ENCODE measurements at places on chromosomes 11 and 22. TPM values are rescaled to one million over a fixed set of nuclear protein-coding genes. Genes with fewer than 3 reads are reported as not detected.

- no peaks in the 10 kb centered on the region for H3K27me3 ChIP-seq
- H3K4me1 ChIP-seq, result no peaks in the 10 kb centered on the region
- H3K27ac ChIP-seq, result no peak overlapping the region
- H3K36me3 ChIP-seq, result no peaks in the 10 kb centered on the region
- no peak overlapping the region for H3K4me3 ChIP-seq
These were observed 16.3 kb downstream of the FXYD6 start for GRCh38 chr11:117860139-117860538.

DNA sequence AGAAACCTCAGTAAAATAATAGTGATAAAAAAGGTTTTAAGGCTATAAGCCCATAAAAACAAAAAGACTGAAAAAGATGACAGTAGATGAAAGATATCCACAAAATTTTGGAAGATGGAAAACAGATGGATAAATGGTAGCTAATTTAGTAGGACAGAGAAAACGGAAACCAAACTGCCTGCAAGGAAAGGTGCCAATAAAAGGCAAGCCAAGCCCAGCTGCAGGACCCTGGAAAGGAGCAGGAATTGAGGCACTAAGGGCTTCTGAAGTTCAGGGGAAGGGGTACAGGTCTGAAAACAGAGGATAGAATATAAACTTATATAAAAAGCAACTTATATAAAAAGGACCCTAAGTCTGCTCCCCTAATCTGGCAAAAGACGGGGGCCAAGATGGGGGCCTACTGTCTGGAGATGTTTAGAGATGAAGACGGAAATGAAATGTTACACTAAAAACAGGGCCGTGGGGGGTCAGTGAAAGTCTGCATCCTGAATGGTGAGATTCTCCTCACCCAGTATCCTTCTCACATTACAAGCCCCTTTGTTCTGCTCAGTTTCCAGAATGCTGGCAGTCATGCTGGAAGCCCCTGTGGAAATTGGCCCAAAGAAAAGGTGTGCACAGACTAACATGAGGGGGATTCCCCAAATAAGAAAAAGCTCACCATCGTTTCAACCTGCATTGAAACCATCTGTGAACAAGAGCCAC, 269.3 kb upstream of the PITPNB start:
- DNase-seq, result no peak
- H3K4me3 ChIP-seq, result no peak overlapping the region
- H3K27ac ChIP-seq, result no peak overlapping the region
- no peaks in the 10 kb centered on the region for H3K27me3 ChIP-seq
- no peaks in the 10 kb centered on the region for H3K36me3 ChIP-seq

DNA sequence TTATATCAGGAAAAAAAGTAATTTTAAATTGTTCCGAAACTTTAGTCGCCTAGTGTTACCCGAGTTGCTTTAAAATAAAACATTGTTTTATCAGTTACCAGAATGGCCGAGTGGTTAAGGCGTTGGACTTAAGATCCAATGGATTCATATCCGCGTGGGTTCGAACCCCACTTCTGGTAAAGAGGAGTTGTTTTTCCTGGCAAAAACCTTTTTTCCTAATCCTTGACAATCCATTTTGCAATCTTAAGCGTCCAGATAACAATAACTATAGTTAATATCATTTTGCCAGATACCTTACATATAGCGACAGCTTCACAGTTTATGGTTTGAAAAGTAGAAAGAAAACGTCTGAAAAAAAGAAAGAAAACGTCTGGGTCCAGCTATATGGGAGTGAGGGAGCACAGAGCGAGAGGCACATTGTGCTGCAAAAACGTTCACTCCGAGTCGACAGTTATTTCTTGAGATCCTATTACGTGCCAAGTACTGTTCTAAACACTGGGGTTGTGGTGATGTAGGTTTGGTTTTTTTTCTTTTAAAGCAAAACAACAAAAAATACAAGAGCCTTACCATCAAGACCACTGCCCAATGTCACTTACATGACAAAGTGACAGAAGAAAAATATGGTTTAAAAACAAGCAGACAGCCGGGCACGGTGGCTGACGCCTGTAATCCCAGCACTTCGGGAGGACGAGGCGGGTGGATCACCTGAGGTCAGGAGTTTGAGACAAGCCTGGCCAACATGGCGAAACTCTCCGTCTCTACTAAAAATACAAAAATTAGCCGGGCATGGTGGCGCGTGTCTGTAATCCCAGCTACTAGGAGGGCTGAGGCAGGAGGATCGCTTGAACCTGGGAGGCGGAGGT, 40.6 kb downstream of the OR4D9 start:
- no peak for DNase-seq
- no peaks in the 10 kb centered on the region for H3K36me3 ChIP-seq
- H3K27me3 ChIP-seq, result no peaks in the 10 kb centered on the region

GRCh38 chr22:35116817-35117216, 50.9 kb downstream of the ISX start:
- H3K4me1 ChIP-seq, result no peaks in the 10 kb centered on the region
- H3K27me3 ChIP-seq, result no peaks in the 10 kb centered on the region
- H3K4me3 ChIP-seq, result no peak overlapping the region
- no peak for DNase-seq
- no peak overlapping the region for H3K27ac ChIP-seq

DNA sequence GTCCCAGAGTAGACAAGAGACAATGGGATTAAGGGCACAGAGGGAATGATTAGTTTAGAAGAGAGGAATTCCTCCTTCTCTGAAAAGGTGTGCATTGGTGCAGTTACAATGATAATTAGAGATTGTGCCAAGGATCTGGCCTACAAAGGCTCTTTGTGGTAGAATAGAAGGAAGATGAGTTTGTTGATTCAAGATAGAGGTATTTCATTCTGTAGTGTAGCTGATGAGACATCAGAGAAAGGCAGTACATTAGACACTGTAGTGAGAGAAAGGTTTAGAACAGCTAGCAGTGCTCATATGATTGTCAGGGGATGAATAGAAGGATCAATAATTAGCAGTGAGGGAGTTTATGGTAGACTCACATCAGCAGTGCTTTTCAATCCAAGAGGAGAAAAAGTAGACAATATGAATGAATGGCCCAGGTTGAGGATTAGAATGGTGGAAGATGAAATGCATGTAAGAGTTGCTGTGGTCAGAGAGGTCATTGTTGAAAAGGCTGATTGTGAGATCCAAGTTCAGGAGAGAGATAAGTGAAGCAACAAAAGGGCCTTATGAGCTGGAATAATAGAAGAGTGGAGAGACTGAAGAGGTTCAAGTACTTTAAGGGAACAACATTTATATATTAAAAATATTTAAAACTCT, 28.9 kb downstream of the SIK2 start:
- no peaks in the 10 kb centered on the region for H3K36me3 ChIP-seq
- DNase-seq, result no peak
- no peak overlapping the region for H3K27ac ChIP-seq
- no peaks in the 10 kb centered on the region for H3K27me3 ChIP-seq
- no peak overlapping the region for H3K4me3 ChIP-seq

- no peak for DNase-seq
- H3K27ac ChIP-seq, result peak overlapping the region; percentile 18
- no peak overlapping the region for H3K4me3 ChIP-seq
- no peaks in the 10 kb centered on the region for H3K36me3 ChIP-seq
These were observed 86.9 kb downstream of the STIM1 start for GRCh38 chr11:3942160-3942955.

GRCh38 chr11:68020575-68020974, 9.9 kb upstream of the NDUFS8 start:
- no peak overlapping the region for H3K27ac ChIP-seq
- H3K27me3 ChIP-seq, result no peaks in the 10 kb centered on the region
- no peaks in the 10 kb centered on the region for H3K4me1 ChIP-seq
- H3K4me3 ChIP-seq, result no peak overlapping the region
- no peak for DNase-seq

DNA sequence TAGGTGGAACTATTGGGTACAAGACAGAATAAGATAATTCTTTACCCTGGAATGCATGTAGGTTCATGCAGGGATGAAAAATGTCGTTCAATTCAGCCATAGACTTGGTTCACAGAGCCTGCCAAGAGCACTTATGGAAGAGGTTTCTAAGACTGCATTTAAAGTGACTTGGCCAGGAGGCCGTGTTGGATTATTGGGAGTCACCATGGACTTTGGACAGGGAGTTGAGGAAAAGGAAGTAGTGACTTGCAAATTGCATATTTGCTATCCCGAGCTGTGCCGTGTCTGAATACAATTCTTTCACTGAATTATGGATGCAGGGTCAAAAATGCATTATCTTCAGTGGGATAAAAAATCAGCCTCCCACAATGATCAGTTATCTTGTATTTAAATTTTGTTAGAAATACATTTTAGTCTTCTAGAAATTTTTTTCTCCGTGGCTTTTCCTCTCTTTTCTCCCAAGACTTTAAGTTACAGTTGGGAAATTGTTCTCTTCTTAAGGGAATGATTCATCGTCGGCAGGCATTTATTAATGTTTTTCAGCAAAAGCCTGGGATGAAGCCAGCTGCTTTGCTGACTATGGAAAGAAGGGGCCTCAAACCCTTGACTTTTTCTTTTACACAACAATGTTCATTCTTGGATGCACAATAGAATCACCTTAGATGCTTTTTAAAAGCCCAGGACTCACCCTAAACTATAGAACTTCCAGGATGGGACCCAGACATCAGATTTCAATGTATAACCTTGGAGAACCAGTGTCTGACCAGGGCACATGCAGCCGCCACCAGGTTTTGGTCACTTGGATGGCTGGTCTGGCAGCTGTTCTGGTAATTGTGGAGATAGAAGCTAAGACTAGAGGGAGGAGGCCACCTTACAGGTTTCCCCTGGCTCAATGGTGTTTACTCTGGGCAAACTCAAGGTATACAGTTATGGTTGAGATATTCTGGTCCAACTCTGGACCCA, 70.8 kb downstream of the FAT3 start:
- no peaks in the 10 kb centered on the region for H3K36me3 ChIP-seq
- no peaks in the 10 kb centered on the region for H3K27me3 ChIP-seq
- peak overlapping the region; percentile 29 for H3K4me3 ChIP-seq
- peaks cover 39% of the 10 kb centered on the region for H3K4me1 ChIP-seq
- no peak for DNase-seq

DNA sequence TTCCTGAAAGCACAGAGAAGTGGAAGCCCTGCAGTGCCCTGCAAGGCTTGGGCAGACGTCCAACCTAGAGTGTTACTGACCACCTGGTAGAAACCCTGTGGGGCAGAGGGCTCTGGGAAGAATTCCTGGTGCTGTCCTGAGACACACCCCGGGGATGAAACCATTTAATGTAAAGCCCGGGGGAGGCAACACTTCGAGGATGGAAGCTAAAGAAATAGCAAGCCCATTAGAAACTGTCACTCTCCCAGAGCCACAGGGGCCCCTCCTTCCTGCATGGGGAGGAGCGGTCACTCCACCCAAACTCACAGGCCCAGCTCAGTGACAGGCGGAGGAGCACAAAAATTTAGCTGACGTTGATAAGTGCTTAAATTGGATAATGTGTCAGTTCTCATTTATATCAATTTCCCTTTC, 57.6 kb downstream of the NRXN2 start:
- DNase-seq, result no peak
- no peaks in the 10 kb centered on the region for H3K36me3 ChIP-seq
- H3K27me3 ChIP-seq, result no peaks in the 10 kb centered on the region

DNA sequence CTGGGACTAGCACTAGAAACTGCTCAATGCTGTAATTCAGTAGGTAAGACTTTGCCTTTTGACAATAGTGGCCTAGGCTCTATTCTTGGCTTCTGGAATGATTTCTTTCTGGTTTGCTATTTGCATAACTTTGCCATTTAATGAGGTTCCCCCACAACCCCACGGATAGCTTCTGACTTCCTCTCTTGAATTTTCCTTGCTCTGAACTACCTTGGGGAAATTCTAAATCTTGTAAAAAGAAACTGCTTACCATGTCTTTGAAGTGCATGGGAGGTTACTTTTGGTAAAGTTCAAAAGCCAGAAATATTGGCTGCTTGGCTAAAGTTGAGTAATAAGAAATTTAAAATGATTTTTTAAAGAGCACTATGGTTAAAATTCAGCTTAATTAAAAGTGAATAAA, 35.3 kb downstream of the CARD18 start:
- no peaks in the 10 kb centered on the region for H3K36me3 ChIP-seq
- DNase-seq, result no peak
- H3K27ac ChIP-seq, result no peak overlapping the region
- no peak overlapping the region for H3K4me3 ChIP-seq

DNA sequence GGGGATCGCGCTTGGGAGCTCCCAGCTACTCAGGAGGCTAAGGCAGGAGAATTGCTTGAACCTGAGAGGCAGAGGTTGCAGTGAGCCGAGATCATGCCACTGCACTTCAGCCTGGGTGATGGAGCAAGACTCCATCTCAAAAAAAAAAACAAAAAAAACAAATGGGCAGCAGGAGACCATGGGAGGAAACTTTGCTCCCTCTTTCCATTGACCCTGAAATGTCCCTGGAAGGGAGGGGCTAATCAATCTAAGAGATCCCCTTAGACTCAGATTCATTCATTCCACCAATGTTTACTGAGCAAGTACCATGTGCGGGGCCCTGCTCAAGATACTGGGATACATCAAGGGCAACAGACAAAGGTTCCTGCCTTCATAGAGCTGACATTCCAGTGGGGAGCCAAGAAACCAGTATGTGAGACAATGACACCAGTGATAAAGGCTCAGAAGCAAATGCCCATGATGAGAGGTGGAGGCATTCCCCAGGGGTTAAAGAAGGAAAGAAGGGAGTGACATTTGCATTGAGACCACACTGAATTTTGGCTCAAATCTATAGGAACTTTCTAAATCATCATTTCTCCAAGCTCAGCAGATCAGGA, 37.7 kb upstream of the TFIP11 start:
- DNase-seq, result no peak
- H3K36me3 ChIP-seq, result no peaks in the 10 kb centered on the region
- no peaks in the 10 kb centered on the region for H3K27me3 ChIP-seq
- peaks cover 17% of the 10 kb centered on the region for H3K4me1 ChIP-seq
- H3K27ac ChIP-seq, result no peak overlapping the region

- no peaks in the 10 kb centered on the region for H3K36me3 ChIP-seq
- no peaks in the 10 kb centered on the region for H3K27me3 ChIP-seq
- H3K4me1 ChIP-seq, result no peaks in the 10 kb centered on the region
- H3K4me3 ChIP-seq, result no peak overlapping the region
- no peak overlapping the region for H3K27ac ChIP-seq
These were observed 76.7 kb downstream of the FAR1 start for GRCh38 chr11:13745165-13745564.

GRCh38 chr11:39374963-39375698, 2084.3 kb downstream of the LRRC4C start:
- H3K4me1 ChIP-seq, result no peaks in the 10 kb centered on the region
- no peak overlapping the region for H3K27ac ChIP-seq
- H3K27me3 ChIP-seq, result no peaks in the 10 kb centered on the region
- DNase-seq, result no peak

FAT3 gene
- 20.8 TPM for total RNA-seq

KRTAP5-10 gene
- not detected for total RNA-seq

MPZL2 gene
- total RNA-seq, result 58.1 TPM

FAM118A gene
- 54.4 TPM for total RNA-seq

ACTN3 gene
- total RNA-seq, result not detected

CASP12 gene
- total RNA-seq, result 7.8 TPM

OR6A2 gene
- not detected for total RNA-seq

TTC36 gene
- 1.4 TPM for total RNA-seq

PHOX2A gene
- not detected for total RNA-seq

RASGRP2 gene
- total RNA-seq, result 78.4 TPM

PGA5 gene
- total RNA-seq, result not detected

MS4A7 gene
- 41.8 TPM for total RNA-seq

Data from thoracic aorta (tissue), 2 donors.